ENCODE measurements at places on chromosomes 2 and 18.

DNA sequence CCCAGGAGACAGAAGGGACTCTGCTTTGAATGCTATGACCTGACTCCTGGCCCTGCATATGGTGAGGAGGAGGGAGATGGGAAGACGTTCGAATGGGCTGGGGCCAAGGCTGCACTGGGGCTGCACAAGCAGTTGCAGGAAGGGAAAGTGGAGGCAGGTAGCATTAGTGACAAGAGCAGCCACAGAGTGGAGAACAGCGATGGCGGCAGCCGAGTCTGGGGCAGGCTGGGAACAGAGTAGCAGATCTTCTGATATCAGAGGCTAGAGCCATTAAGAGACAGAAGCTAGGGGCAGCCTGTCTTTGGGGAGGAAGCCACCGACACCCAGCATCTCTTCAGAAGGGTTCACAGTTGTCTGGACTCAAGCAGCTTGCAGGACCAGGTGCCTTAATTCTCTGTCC lies 50.1 kb downstream of the ST3GAL5 start:
- DNase-seq: no peak

- no peak for DNase-seq
Observed at GRCh38 chr18:60024857-60025256, 125.1 kb downstream of the PMAIP1 start.

DNA sequence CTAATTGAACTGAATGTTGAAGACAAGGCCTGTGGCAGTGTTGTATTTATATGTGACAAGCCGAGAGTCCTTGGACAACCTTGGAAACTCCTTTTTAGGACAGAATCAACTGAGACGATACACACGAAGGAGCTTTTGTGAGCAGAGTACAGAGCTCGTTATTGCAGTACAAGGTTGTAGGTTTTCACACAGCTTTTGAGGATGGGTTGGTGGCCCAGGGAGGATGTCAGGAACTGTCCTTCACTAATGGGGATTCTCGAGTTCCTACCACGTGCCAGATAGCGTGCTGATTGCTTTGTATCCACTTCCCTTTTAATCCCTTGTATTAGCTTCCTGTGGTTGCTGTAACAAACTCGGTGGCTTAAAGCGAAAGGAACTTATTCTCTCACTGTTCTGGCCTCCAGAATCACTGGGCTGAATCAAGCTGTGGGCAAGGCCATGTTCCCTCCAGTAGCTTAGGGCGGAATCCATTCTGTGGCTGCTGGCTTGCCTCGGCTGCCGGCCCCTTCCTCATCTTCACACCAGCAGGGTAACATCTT lies 20.2 kb downstream of the INPP4A start:
- no peak for DNase-seq

GRCh38 chr2:7552825-7553570 lies 635.8 kb downstream of the RNF144A start:
- DNase-seq: no peak

DNA sequence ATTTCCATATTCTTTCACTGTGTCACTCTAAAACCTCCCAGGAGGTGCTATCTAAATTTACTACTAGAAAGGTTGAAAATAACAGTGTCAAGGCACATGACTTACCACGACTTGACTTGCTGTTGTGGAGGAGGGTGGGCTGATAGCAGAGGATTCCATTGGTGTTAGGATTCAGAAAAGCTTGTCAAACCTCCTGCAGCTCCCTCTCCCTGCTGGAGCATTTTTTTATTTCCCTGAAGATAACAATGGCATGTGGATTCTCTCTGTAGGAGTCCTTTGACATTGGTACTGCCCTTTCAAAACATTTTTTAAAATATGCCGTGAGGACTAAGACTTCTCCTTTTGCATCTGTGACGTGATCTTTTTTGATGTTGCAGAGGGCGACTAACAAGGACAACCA lies 696.9 kb upstream of the GYPC start:
- no peak for DNase-seq

DNA sequence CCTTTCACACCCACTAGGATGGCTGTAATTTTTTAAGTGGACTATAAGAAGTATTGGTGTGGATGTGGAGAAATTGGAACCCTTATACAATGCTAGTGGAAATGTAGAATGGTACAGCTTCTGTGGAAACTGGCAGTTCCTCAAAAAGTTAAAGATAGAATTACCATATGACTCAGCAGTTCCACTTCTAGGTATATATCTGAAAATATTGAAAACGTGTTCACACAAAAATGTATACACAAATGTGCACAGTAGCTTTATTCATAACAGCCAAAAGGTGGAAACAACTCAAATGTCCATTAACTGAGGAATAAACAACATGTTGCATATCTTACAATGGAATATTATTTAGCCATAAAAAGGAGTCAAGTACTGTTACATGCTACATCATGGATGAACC lies 17.7 kb downstream of the TANK start:
- DNase-seq: no peak

GRCh38 chr2:109069331-109070194 lies 59.4 kb upstream of the SH3RF3 start:
- DNase-seq: no peak

DNA sequence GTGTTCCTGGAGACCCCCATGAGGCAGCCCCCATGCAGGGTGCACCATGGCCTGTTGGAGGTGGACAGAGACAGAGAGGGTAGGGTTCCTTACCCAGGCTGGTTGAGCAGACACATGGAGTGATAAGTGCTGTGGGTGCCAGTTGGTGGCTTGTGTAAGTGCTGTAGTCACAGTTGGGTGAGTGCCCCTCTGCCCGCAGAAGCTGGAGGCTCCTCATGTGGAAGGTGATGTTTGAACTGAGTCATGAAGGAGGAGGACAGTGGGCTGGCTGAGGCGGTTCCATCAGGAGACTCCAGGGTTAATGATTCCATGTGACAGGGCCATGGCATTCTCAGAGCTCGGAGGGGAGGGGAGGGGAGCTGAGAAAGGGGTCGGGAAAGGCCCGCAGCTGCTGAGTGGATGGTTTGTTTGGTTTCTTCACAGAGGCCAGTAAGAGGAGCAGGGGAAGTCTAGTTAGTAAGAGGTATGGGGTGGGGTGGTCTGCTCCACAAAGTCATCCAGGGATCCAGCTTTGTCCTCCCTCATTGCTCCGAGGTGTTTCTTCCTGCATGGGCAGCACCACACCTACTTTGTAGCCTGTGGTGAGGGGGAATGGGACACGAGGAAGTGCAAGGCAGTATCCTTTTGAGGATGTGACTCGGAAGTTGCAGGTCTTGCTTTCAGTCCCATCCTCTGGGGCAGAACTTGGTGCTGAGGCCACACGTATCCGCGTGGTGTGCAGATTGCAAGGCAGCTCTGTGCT lies 13.6 kb downstream of the IMPA2 start:
- DNase-seq: no peak

GRCh38 chr2:224596289-224596688 lies 11.1 kb upstream of the CUL3 start:
- no peak for DNase-seq
